Right forelimb (tissue), 1 donor: ENCODE measurements at places on chromosomes 3 and 15.

DNA sequence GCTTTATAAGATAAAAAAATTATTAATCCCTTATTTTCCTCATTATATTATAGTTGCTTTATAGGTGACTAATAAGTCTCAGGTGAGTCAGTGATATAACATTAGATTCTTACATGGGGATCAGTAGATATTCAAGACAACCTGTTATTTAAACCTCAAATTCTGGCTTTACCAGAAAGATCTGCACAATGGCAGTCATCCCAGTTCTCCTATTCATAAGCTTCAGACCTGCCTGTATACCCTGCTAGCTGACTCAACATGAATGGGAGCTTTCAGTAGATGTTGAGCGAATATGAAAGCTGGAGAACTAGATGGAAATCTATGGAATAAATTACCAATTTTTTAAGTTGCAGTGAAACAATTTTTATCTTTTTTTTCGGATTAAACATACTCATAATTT is 20.5 kb upstream of the CCDC54 start:
- no peak for DNase-seq

- no peak for DNase-seq
These were observed 190.7 kb downstream of the RORA start for GRCh38 chr15:61038387-61038786.

DNA sequence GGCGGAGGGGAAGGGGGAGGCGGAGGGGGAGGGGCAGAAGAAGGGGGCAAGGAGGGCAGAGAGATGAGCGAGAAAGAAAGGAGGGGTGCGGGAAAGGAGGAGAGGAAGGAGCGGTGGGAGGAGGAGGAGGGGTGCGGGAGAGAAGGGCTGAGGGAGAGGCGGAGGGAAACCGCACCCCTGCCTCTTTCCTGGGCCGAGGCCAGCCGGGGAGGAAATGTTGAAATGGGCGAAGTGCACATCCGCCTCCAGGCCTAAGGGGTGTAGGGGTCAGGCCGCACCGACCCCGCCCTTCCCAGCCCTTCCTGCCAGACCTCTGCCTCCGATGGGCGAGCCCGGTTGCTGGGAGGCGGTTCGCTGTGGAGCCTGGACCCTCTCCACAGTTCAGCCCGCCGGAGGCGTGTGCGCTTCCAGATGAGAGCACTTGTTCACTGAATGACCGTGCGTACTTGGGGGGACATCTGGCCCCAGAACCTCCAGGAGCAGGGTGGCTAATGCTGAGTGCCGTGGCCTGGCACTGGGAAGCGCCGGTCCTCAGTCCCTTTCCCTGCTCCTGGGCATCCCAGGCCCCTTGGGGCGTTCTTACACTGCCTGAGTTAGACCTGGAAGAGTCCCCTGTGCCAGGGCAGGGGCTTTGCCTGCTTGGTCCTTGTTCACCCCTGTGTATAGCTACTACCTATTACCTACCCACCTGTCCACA is 110.3 kb upstream of the KLF13 start:
- peak; percentile 79 for DNase-seq

DNA sequence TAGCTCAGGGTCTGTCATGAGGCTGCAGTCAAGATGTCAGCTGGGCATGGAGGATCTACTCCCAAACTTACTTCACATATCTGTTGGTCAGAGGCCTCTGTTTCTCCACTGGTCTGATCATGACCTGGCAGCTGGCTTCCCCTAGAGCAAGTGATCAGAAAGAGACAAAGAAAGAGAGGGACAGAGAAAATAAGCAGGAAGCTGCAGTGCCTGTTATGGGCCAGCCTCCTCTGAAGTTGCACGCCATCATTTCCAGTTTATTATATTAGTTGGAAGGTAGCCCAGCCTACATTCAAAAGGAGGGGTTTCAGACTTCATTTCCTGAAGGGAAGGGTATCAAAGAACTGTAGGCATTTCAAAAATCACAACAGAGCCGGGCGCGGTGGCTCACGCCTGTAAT is 5.0 kb upstream of the RPP25 start:
- DNase-seq: no peak

DNA sequence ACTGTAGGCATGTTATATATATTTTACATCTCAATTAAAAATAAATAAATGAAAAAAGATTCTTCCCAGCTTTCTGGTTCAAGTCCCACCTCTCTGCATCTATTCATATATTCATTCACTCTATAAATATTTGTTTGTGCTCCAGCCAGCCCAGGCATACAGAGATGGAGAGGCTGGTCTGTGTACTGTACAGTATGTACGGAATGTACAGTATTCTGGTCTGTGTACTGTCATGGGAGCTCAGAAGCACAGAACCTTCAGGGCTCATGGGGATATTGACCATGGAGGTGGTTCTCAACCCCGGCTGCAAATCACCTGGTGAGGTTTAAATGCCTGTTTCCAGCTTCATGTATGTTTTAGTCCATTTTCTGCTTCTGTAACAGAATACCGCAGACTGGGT is 13.8 kb downstream of the CORO2B start:
- no peak for DNase-seq

GRCh38 chr15:43441316-43441715 is 51.6 kb downstream of the TP53BP1 start:
- DNase-seq: no peak
